ENCODE measurements at places on chromosomes 2 and 18.

DNA sequence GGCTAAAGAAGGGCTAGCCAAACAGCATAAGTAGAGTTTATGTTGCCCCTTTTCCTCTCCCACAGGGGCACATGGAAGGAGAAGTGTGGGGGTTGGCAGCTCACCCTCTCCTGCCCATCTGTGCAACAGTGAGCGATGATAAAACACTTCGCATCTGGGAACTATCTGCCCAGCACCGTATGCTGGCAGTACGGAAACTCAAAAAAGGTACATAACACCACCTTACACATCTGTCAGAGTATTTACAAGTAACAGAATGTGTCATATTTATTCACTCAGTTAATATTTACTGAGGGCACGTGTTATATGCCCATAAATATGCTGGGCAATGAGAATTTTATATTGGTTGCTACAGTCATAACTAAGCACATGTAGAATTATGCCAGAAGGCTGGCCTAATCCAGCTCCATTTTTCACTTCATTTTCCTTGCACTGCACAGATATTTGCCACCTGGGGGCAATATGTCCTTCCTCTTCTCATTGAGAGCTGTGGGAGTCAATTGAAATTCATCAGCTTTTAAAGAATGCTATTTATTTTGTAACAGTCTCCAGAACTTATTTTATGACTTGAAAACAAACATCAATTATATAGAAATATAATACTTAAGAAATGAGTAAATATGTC lies 150.6 kb downstream of the RTN4 start:
- no peak for DNase-seq

- DNase-seq: no peak
Observed at GRCh38 chr2:161971551-161971950, 102.5 kb downstream of the DPP4 start.

GRCh38 chr2:195498839-195499490 lies 158.1 kb upstream of the SLC39A10 start:
- no peak for DNase-seq

GRCh38 chr2:119681868-119682220 lies 2.8 kb downstream of the TMEM177 start:
- DNase-seq: no peak

- DNase-seq: no peak
Observed at GRCh38 chr2:96150007-96150640, 4.9 kb upstream of the DUSP2 start.

- DNase-seq: no peak
Observed at GRCh38 chr2:73985308-73986084, 786 bp downstream of the TET3 start.

DNA sequence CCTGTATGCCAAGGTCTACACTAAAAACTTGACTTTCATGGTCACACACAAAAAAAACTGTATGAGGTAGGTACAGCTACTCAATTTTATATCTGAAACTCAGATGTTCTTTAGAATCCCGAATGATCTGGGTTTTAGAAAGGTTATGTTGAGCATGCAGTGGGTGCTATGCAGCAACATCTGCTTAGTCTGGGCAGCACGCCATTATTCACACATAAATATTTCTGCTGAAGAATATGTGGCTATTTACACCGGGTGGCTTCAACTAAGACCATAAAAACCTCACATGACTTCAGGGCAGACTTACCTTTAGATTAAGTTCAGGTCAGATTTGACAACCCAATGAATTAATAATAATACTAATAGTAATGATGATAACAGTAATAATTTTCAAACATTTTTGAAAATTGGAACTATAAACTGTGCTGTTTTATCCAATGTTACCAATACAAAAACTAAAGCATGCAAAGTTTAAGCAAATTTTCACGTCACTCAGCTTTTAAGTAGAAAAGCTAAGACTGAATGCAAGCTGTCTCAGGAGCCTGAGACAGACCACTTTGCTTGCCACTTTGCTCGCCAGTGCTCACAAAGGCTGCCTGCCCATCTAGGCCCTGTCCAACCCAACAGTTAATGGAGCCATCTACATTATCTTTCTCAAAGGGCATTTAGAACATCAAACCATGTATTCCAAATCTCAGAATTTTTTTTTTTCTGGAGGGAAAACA lies 292.0 kb downstream of the CNTNAP5 start:
- no peak for DNase-seq

GRCh38 chr2:197211881-197212342 lies 98.7 kb downstream of the ANKRD44 start:
- DNase-seq: no peak

DNA sequence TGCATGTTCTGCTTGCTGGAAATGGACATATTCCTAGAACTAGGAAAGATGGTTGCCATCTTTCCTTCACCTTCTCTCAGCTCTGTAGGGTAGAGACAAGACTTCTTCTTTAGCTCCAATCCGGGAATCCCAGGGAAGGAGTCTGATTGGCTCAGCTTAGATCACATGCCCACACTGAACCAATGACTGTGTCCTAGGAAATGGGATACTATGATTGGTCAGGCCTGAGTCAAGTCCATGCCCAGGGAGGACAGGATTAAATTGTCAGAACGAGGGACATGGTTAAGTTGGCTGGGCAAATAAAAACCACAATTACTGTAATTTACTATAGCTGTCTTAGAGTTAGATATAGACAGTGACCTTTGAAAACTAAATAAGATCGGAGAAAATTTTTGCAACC lies 31.4 kb downstream of the SEMA4F start:
- DNase-seq: no peak

- no peak for DNase-seq
Observed at GRCh38 chr2:218026244-218026643, 23.4 kb upstream of the TNS1 start.

DNA sequence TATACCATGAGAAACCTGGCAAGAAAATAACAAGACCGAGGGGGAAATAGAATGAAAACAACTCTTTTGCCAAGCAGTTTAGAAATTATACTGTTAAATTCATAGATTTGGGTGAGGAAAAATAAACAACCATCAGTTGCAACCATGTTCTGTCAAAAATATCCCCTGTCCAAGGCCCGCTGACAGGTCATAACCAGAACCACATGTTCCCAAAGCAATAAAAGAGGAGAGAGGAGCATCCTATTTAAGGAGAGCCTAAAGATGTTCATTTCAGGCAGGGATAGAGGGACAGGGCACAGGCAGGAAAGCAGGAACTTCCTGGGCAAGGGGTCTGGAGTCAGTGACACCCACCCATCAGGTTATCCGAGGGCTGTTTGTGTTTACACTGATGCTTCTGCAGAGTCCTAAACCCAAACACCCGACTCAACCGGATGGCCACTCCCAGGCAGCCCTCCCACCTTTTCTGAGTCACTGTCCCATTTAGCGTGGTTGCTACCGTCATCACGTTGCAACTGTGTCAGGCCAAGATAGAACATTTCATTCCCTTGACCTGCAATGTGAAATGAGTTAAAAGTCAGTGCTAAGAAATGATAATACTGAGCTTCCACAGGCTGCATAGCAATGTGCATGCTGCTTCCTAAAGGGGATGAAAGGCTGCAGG lies 468.3 kb upstream of the RAB12 start:
- DNase-seq: no peak

GRCh38 chr18:6297875-6298274 lies 116.8 kb downstream of the L3MBTL4 start:
- DNase-seq: no peak

- DNase-seq: no peak
Observed at GRCh38 chr2:8605351-8606065, 76.3 kb upstream of the ID2 start.

GRCh38 chr18:74029161-74029560 lies 118.5 kb downstream of the FBXO15 start:
- no peak for DNase-seq

- DNase-seq: no peak
Observed at GRCh38 chr2:20599861-20600461, 50.9 kb downstream of the HS1BP3 start.

DNA sequence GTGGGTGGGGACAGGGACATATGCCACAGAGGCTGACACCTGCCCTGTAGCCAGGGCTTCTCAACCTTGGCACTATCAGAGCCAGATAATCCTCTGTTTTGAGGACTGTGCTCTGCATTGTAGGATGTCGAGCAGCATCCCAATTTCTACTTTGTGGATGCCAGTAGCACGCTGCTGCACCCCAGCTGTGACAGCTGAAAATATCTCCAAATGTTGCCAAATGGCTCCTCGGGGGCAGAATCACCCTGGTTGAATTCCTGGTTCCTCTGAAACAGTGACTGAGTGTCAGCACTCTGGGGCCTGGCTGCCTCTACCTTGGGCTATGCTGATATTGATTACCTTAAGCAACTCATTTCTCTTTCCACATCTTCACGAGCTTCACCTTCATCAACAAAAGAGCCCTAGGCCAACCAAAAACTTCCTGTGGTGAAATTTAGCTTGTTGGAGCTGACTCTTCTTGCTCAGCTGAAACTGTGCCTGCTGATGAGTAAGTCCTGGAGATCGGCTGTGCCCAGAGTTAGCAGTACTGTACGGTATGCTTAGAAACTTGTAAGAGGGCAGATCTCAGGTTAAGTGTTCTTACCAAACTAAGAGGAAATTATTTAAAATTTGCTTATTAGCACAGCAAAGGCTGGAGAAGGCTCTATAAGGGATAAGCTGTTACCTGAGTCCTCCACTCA lies 138.1 kb downstream of the SEPTIN10 start:
- DNase-seq: no peak

GRCh38 chr2:224927646-224928173 lies 114.6 kb downstream of the DOCK10 start:
- DNase-seq: no peak

GRCh38 chr2:205617905-205618304 lies 64.4 kb upstream of the NRP2 start:
- DNase-seq: no peak

- no peak for DNase-seq
Observed at GRCh38 chr2:8216397-8216796, 465.5 kb upstream of the ID2 start.

- no peak for DNase-seq
Observed at GRCh38 chr2:197078535-197078934, 152.0 kb upstream of the PGAP1 start.

DNA sequence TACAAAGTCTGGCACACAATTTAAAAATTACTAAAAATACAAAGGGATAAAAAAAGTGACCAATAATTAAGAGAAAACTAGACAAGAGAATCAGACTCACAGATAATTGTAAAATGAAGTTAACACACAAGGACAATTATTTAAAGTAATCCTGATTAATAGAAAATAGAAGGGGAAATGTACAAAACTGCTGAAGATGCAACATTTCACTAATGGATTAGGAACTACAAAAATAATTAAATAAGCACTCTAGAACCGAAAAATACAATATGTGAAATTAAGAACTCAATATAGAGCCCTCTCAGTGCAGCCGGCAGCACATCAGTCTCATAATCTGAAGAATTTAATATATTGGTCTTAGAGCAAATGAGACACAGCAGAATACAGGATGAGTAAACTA lies 24.6 kb downstream of the HYCC2 start:
- no peak for DNase-seq

DNA sequence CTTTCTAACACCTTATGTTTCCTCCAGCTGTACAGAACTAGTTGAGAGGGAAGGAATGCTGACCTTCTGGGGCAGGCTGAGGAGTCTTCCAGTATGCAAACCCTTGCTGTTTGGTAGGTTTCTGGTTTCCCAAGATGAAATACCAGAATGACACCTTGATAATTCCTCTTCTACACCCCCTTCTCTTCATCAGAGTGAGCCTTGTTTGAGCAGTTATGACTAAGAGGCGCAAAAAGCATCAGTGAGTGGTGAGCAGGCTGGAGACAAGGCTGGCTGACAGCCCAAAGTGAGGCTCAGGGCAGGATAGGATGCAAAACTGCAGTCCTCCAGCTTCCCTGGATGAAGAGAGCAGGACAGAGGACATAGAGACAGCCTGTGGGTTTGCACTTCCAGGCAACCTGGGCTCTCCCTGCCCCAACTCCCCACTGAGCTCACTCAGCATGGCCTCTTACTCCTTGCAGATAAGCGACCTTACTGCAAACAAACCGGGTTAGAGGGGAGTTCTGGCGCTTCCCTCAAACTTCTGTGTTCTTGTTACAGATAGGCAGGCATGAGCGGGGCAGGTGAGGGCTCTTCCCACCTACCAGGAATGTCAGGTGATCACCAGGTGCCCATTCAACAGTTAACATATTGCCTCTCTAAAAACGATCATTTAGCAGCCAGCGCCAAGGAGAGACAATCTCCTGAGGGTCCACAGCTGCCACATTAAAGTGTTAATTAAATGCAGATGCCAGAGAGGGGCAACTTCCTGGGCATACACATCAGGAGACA lies 5.4 kb downstream of the MPPE1 start:
- DNase-seq: no peak

- no peak for DNase-seq
Observed at GRCh38 chr18:58335821-58336220, 291.8 kb downstream of the NEDD4L start.

DNA sequence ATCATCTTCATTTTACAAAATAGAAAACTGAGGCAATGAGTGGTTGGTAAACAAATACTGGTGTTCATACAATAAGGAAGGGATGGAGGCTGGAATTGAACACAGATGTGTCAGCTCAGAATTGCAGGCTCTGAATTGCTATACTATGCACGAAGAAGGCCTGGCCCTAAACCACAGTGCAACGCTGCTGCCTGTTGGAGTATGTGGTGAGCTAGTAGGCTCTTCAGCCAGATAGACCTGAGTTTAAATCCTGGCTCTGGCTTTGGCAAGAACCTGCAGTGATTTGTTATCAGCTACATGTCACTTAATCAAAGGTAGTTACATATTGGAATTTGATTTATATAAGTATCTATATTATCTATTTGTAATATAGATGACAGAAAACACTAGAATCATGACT lies 1602.4 kb upstream of the CELF4 start:
- DNase-seq: no peak

DNA sequence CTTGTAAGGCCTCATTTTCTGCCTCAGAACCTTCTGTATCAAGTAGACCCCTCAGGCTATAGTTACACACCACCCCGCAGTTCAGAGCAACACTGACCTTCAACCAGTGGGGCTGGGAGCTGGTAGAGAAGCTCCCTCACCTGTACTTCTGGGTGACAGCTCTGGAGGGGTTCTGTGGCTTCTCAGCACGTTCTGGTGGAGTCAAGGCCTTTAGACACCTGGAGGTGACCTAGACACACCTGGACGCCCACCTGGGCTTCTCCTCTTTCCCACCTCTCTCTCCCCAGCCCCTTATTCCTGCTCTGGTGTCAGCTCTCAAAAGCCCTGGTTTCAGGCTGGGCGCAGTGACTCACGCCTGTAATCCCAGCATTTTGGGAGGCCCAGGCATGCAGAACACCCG lies 7.3 kb upstream of the CIB4 start:
- no peak for DNase-seq

Measured in esophagus squamous epithelium (tissue), 5 donors.